ENCODE measurements at places on chromosomes 1 and 21.
A peak's percentile ranks its signal among the peaks of the same experiment; 100 is the strongest.

- no peak for DNase-seq
These were observed 60.2 kb downstream of the TOMM20 start for GRCh38 chr1:235068158-235069121.

DNA sequence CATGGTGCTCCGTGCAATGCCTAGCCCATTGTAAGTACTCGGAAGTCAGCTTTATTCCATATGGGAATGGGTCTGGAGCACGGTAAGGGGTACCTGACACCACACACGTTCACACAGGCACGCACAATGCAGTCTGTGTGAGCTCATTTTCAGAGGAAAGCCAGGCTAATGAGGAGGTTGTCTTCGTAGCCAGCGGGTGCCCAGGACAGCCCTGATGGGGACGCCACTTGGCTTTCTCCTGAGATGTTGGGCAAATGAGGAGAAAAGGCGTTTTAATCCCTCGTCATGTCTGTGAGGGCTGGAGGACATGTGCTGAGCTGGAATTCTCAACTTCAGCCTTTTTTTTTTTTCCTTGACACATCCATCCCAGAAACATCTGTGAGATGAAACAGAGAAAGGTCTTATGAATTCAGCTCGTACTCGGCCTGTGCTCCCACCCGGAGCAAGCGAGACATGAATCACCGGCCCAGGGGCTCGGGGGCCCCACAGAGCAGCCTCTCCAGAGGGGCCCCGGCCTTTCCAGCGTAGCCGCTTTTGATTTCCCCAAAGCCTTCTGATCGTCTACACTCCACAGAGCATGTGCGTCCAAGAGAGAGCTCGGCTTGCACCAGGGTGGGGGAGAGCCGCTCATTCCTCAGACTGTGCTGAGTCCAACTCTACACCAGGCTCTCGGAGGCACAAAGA, 125.1 kb downstream of the EPHB2 start:
- no peak for DNase-seq

DNA sequence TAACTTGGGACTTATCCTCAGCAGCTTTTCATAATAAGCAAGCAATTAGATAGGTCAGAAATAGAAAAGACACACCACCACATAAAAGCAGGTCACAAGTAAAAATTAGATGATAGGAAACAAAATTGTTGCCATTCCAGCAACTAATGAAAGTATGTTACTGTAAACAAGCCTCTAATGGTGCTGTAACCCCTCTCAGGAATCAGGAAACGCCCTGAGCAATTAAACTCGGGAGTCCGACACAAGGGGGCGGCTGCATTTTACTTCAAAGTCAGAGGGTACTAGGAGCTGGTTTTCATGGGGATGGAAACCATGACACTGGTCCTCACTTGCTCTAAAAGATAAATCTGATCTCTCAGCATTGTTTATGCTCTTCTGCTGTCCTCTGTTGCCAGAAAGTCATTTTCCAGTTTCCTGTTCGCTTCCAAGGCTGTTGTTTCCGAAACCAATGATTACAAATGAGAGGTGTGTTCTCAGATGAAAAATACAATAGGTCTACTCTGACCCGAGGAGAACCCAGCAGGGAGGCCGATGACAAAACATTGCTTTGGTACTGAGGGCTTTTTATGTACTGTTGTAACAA, 93.4 kb downstream of the TGFBR3 start:
- no peak for DNase-seq

DNA sequence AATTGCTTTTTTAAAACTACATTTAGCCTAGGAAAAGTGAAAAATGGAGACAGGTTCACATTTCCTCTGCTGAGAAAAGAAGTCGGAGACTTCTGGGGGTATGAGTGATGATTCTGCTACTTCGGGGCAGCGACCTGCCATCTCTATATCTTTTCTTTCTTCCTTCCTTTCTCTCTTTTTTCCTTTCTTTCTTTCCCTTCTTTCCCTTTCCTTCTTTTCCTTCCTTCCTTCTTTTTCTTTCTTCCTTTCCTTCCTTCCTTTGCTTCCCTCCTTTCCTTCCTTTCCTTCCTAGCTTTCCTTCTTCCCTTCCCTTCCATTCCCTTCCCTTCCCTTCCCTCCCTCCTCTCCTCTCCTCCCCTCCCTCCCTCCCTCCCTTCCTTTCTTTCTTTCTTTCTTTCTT, 17.8 kb downstream of the TBX19 start:
- DNase-seq, result no peak

DNA sequence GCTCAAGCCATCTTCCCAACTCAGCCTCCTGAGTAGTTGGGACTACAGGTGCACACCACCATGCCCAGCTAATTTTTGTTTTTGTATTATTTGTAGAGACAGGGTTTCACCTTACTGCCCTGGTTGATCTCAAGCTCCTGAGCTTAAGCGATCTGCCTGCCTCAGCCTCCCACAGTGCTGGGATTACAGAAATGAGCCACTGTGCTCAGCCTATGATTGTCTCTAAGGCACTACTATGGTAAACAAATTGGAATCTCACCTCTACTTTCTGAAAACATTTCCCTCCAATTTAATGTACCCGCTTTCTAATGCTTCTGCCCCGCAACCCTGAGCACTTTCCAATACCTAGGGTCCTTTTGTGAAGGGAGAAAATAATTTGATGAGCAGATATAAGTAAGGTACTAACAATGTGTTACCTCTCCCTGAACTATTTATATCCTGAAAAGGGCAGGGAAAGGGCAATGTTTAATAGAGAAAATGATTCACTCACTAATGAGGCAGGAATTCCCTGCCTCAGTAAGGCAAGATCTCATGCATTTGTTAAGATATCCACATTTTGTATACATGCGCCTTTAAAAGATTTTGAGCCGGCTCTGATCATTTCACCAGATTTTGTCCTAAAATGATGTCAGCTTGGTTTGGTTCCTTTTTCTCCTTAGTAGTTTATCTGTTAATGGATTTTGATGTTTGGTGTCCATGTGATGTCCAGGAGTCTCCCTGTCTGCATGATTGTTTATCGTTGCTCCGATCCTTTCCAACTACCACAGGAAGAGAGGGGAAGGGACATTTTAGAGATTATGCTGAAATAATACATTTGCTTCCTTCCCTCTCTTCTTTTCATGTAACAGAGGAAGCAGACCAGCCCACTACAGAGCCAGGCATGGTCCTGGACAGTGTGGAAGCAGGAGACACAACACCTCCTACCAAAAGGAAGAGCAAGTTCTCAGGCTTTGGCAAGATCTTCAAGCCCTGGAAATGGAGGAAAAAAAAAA, 47.3 kb upstream of the RCC1 start:
- no peak for DNase-seq

- DNase-seq, result no peak
These were observed 37.8 kb downstream of the FAM78B start for GRCh38 chr1:166129006-166129405.

DNA sequence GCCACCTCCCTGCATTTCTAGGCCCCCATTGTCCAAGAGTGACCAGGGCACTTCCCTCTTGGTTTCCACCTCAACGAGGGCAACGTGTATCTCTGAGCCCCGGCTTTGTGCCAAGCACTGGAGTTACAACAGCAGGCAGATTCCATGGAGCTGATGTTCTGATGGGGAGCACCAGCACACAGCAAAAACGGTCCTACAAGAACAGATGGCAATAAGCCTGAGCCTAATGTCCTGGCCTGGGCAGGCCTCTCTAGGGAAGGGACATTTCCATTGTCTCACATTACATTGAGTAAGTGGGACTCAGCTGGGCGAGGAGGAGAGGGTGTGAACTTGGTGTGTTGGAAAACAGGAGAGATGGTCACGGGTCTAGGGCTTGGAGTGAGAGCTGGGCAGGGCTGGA, 27.2 kb upstream of the NPPB start:
- DNase-seq, result no peak

GRCh38 chr1:47679301-47679791, 241.5 kb downstream of the FOXD2 start:
- DNase-seq, result no peak

GRCh38 chr1:221620437-221621384, 121.2 kb downstream of the DUSP10 start:
- DNase-seq, result no peak

GRCh38 chr1:229380536-229381160, 37.8 kb upstream of the CCSAP start:
- no peak for DNase-seq

DNA sequence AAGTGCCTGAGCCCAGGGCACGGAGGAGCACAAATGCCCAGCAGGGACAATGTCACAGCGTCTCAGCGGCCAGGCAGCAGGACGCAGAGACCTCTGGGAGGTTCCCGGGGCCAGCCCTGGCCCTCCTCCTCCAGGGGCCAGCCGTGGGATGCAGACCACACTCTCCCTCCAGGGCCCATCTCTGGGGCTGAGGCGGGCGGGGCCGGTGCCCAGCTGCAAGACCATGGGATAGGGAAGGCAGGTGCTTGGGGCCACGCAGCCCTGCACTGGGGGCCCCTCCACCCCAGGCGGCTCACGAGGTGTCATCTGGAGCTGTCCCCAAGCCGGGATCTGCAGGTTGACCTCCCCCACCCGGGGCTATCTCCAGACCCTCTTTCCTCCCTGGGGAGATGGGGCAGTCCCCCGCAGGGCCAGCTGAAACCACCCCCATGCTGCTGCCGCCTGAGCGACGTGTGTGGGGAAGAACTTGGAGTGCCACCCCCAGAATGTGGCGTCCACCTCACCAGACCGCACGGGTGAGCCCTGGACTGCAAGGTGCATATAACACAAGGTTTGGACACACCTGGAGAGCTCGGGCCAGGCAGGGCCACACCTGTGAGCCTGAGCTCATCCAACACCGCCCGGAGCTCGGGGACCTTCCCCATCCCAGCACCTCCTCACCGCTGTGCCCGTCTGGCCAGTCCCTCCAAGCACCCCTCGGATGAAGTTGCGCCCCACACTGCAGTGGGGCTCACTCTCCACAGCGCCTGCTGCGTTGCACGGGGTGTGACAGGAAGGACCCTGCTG, 4.1 kb upstream of the TTLL10 start:
- DNase-seq, result no peak

DNA sequence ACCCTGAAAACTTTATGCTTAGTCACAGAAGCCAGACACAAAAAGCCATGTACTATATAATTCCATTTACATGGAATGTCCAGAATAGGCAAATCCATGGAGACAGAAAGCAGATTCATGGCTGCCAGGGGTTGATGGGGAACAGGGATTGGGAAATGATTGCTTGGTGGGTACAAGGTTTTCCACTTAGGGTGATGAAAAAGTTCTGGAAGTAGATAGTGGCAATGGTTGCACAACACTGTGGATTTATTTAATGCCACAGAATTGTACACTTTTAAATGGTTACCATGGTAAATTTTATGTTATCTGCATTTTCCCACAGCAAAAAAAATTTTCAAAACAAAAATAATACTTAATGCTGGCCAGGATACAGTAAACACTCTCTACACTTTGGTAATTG, 40.6 kb downstream of the ENAH start:
- DNase-seq, result no peak

DNA sequence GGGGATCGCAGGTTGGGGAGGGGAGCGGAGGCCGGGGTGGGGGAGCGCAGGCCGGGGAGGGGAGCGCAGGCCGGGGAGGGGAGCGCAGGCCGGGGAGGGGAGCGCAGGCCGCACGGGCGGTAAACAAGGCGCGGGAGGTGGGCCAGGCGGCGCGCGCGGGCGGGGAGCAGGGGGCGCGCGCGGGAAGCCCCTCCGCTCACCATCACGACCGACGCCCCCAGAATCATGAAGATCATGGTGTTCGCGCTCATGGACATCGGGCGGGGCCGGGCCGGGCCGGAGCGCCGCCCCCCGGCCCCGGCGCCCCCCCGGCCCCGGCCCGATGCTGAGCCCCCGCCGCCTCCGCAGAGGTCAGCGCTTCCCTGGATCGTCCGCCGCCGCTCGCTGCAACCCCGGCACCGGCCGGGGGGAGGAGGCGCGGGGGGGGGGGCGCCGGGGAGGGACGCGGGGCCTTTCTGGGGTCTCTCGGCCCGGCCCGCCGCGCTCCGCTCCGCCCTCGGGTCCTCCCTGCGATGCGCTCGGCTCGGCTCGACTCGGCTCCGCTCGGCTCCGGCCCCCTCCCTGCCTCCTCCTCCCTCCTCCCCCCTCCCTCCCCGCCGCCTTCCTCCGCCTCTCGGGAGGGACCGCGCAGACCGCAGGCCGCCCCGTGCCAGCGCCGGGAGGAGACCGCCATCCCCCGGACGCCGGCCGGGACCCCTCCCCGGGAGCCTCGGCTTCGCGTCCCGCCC, at the start of gene TMEM240:
TMEM240 (minus strand) TSS at position 535 of the 728 bp plus-strand sequence; CDS start at position 257, 278 bp downstream.
- DNase-seq, result peak; percentile 65
